Pulmonary artery endothelial cell (primary cell): ENCODE measurements at places on chromosomes 2 and 18.

DNA sequence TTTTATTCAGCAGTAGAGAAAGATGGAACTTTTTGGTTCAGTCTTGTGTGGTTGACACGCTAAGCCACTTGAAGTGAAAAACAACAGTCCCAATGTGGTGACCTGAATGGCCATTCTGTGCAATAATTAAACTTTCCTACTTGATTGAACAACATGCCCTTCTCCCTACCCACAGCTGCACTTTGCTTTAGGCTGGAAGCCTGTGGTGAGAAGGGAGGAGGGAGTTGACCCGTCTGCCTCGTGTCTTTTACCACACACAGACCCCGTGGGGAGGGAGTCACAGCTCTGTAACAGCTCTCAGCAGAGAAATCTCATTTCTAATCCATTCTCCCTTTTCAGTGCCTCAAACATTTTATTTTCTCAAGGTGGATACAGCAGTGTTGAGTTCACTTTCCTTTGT lies 138.2 kb upstream of the PKDCC start:
- DNase-seq = no peak

- DNase-seq = no peak
Observed at GRCh38 chr2:204277226-204277625, 268.0 kb upstream of the PARD3B start.

- no peak for DNase-seq
Observed at GRCh38 chr2:213229814-213230213, 54.5 kb upstream of the SPAG16 start.

GRCh38 chr2:127174136-127174535 lies 46.0 kb downstream of the CYP27C1 start:
- DNase-seq = no peak

DNA sequence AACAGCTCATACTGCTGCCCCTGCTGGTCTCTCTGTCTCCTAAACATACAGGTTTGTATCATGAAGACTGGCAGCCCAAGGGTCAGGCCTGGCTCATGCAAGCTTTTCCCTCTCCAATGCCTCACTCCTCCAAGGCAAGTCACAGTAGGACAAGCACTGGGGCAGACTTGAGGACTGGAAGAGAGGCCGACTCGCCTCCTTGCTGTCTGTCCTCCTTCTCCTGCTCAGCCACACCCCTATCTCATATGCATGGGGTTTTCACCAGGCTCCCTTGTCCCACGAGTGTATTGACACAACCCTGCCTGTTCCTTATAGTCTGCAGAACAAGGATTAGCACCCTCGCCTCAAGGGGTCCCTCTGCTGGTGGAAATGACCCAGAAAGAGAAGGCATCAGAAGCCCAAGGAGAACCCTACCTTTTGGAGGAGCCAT lies 223.7 kb downstream of the SOX11 start:
- no peak for DNase-seq
